ENCODE measurements at places on chromosomes 2 and 18.
A peak's percentile ranks its signal among the peaks of the same experiment; 100 is the strongest.

DNA sequence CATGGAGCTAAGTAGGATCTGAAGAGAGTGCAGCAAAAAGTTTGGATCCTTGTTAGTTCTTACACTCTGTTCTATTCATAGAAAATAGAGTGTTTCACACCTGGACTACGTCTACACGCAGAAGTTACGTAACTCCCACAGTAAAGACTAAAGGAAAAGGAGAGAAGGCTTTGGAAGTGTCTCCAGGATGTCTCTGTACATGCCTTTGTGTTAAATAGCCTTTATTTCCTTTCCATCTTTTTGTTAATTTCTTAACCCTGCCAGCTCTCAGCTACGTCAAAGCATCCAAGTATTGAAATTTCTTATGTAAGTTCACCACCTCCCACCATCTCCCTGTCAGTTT is 8.4 kb downstream of the DTNB start:
- DNase-seq = no peak

- DNase-seq = no peak
These were observed 2.7 kb downstream of the TCF4 start for GRCh38 chr18:55585065-55585919.

GRCh38 chr2:172227719-172228118 is 125.0 kb upstream of the DLX2 start:
- DNase-seq = no peak

GRCh38 chr2:85889627-85890281 is 964 bp upstream of the ST3GAL5 start:
- peak; percentile 33 for DNase-seq

- no peak for DNase-seq
These were observed 16.0 kb downstream of the BCL2 start for GRCh38 chr18:63303547-63303946.

DNA sequence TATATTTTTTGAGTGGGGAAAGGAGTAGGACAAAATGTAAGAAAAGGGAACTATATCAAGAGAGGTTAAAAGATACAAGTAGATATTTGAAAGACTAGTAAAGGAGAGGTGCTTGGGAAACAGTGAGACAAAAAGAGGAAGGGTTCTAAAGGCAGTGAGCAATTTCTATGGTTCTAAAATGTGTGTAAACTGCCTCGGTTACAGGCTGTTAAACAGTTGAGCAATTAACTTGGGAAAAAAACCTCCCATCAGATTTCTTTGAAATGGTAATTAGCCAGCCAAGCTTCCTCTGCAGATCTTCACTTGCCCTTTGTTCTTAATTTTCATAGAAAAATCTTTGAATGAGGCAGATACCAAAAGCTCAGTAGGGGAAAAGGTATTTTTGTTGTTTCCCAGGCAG is 238.7 kb upstream of the KCNH7 start:
- DNase-seq = no peak

DNA sequence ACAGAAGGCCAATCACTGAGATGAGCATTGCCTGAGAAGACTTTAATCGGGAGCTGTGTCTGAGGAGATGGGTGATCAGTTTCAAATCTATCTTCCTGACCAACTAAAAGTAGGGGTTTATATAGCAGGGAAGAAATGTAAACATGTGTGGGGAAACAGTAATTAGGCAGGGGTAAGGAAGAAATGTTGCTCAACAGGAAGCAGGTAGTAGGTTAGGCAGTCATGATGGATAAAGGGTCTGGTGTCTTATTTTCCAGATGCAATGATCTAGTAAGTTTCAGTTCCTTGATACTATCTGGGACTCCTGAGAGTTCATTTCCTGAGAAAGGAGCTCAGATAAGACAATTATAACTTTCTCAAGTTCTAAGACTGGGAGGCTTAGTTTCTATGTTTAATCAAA is 33.8 kb upstream of the DNAJC10 start:
- DNase-seq = no peak
